ENCODE measurements at places on chromosomes 2 and 18. TPM values are rescaled to one million over a fixed set of nuclear protein-coding genes. Genes with fewer than 3 reads are reported as not detected.
A peak's percentile ranks its signal among the peaks of the same experiment; 100 is the strongest.

CNDP1 gene
- total RNA-seq: not detected

TGFA gene
- not detected for total RNA-seq

GRCh38 chr2:164495491-164496223 lies 125.6 kb downstream of the GRB14 start:
- DNase-seq: no peak
- H3K4me3 ChIP-seq: no peak overlapping the region
- H3K27me3 ChIP-seq: no peaks in the 10 kb centered on the region

GRCh38 chr18:49023271-49023937 lies 72.6 kb upstream of the SMAD7 start:
- DNase-seq: no peak
- H3K4me3 ChIP-seq: no peak overlapping the region
- H3K27ac ChIP-seq: no peak overlapping the region
- no peaks in the 10 kb centered on the region for H3K36me3 ChIP-seq
- H3K4me1 ChIP-seq: no peaks in the 10 kb centered on the region

GRCh38 chr2:1744446-1745170 lies at the start of gene PXDN:
PXDN (minus strand) TSS chr2:1744515; CDS start chr2:1744455, 60 bp downstream.
- no peaks in the 10 kb centered on the region for H3K4me1 ChIP-seq
- no peak within 1 kb of the TSS for H3K27ac ChIP-seq
- peak within 1 kb of the TSS; percentile 69 for H3K4me3 ChIP-seq
- no peak for DNase-seq
- H3K27me3 ChIP-seq: peaks cover 19% of the 10 kb centered on the region

DNA sequence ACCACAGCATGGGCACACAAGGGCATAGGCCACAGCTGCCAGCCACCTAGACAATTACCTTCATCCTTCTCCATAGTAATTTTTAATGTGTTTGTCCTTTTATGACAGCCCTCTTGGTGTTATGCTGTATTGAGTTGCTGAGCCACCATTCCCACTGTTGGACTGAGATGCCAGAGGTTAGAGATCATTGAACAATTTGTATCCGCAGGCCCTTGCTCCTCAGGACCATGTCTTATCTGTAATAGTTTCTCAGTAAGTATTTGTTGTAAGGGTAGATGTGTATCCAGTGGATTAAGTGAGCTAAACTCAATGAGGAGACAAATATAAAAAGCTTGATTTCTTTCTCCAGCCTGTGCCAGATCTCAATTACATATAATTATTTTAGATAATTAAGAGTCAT lies 832.8 kb upstream of the ID2 start:
- peaks cover 33% of the 10 kb centered on the region for H3K4me1 ChIP-seq
- no peak for DNase-seq
- peaks cover 4% of the 10 kb centered on the region for H3K36me3 ChIP-seq
- peak overlapping the region; percentile 89 for H3K27ac ChIP-seq

DNA sequence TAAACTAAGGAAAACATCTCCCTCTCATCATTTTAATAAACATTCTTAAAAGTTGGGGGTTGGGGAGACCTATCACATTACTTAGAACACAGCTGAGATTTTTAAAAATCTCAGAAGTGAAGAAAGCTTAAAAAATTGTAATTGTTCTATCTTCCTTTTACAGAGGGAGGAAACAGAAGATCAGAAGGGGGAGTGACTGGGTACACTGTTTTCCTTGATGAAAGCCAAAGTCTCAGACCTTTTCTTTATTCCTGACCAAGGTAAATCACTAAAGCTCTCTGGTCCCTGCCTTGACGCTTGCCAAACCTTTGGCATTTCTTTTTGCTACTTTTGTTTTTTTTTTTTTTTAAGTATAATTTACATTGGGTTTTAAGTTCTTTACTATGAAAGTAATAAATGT lies 85.0 kb upstream of the DTNB start:
- no peaks in the 10 kb centered on the region for H3K27me3 ChIP-seq
- peaks cover 17% of the 10 kb centered on the region for H3K4me1 ChIP-seq
- peaks cover 47% of the 10 kb centered on the region for H3K36me3 ChIP-seq
- H3K4me3 ChIP-seq: no peak overlapping the region
- no peak for DNase-seq
- no peak overlapping the region for H3K27ac ChIP-seq

GRCh38 chr18:58363767-58364540 lies 264.9 kb downstream of the ALPK2 start:
- no peak for DNase-seq
- no peak overlapping the region for H3K27ac ChIP-seq
- H3K27me3 ChIP-seq: peaks cover 6% of the 10 kb centered on the region
- H3K36me3 ChIP-seq: no peaks in the 10 kb centered on the region
- H3K4me3 ChIP-seq: no peak overlapping the region

DNA sequence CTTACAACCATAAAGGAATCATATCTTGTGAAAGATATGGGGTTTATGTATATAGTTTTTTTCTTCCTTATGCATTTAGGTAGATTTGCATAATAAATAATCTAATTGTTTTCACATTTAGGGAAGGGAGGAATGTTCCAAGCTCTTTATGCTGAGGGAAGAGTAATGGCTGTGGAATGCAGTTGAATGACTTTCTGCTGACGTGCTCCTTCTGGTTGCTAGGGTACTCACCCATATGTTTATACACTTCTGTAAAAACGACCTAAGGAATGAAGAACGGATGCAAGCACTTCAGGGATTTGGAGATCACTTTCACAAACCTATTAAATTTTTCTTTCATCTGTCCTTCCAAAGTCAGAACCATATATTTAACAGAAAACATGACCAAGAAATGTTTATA lies 29.2 kb upstream of the PPP4R1 start:
- H3K27ac ChIP-seq: no peak overlapping the region
- no peak overlapping the region for H3K4me3 ChIP-seq
- H3K4me1 ChIP-seq: no peaks in the 10 kb centered on the region
- DNase-seq: no peak
- no peaks in the 10 kb centered on the region for H3K36me3 ChIP-seq
- peaks cover 12% of the 10 kb centered on the region for H3K27me3 ChIP-seq

- H3K4me1 ChIP-seq: no peaks in the 10 kb centered on the region
- no peak overlapping the region for H3K27ac ChIP-seq
- DNase-seq: no peak
- H3K27me3 ChIP-seq: peaks cover 2% of the 10 kb centered on the region
- no peaks in the 10 kb centered on the region for H3K36me3 ChIP-seq
- H3K4me3 ChIP-seq: no peak overlapping the region
Observed at GRCh38 chr18:32759611-32760167, 13.1 kb downstream of the KLHL14 start.

Measured in activated T-helper 1 cell treated with anti-CD3 and anti-CD28 coated beads, Interleukin-12 subunit alpha, Interleukin-12 subunit beta, Interleukin-2, Interleukin-4 antibody, amounts not matched to agents 30 ng/mL and 10 ng/mL and 1 ng/mL, durations not matched to agents 14 hours and 24 hours and 36 hours (primary cell).